ENCODE measurements at places on chromosomes 2 and 18.

- no peak for DNase-seq
These were observed 64.9 kb upstream of the SLC39A10 start for GRCh38 chr2:195592105-195592504.

GRCh38 chr2:176885661-176886060 is 326.9 kb upstream of the HNRNPA3 start:
- no peak for DNase-seq

GRCh38 chr18:53785811-53786210 is 438.7 kb downstream of the MBD2 start:
- no peak for DNase-seq

- no peak for DNase-seq
These were observed 39.9 kb downstream of the REEP1 start for GRCh38 chr2:86297382-86298147.

DNA sequence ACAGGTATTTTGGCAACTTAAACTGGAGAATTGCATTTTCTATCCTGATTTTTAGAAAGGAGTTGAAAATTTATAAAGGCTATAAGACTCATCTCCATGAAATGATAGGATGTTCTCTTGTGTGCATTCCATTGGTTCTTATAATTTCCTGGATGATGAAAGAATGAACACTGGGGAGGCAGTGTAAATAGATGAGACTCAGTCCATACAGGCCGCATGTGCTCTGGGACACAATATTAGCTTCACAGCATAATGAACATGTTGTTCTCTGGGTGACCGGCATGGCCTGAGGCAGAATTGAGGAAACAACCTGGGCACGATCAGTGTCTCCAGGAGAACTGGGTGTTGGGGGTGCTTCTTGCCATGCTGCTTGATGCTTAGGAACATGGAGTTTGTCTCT is 38.8 kb downstream of the AOX1 start:
- DNase-seq, result no peak

DNA sequence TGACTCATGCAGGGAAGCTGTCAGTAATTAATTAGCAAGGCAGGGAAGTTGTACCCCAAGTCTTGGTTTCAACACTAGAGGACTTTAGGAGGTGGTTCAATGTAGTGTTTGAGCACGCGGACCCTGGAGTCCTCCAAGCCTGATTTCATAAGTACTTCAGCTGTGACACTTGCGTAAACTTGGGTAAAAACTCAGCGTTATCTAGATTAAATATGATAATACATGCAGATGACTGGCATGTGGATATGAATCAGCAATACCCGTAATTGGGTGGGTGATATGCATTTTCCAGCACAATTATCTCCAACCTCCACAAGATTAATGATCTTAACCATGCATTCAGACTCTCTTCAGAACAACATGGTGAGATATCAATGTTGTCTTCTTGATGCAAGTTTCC is 5.2 kb downstream of the UGT1A7 start:
- no peak for DNase-seq

DNA sequence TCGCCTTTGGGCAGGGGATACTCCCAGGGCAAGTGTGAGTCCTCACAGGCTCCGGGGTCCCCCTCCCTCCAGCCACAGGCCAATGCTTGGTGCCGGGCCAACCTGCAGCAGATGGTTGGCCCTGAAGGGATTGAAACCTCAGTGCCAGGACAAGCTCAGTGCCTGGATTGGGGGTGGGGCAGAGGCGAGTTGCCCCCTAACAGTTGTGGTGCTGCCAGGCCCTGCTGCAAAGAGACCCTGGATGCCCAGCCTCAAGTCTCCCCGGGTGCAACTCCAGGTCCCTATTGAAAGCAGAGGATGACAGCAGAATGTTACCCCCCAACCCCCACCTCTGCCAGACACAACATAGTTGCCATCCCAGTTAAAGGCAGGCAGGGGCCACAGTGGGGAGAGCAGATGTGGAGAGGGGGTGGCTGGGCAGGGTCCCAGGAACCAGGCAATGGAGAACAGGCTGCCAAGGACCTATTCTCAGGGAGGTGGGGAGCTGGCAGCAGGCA is 9.5 kb upstream of the RNF103 start:
- DNase-seq, result no peak

Data from SK-N-DZ (cell line).